Endothelial cell (in vitro differentiated cells): ENCODE measurements at places on chromosomes 12 and 14. TPM values are rescaled to one million over a fixed set of nuclear protein-coding genes. Genes with fewer than 3 reads are reported as not detected.
A peak's percentile ranks its signal among the peaks of the same experiment; 100 is the strongest.

- no peak for DNase-seq
Measured at GRCh38 chr12:30691122-30691879, 4.4 kb downstream of the IPO8 start.

GRCh38 chr14:61683108-61683507 is 12.2 kb upstream of the HIF1A start:
- no peak for DNase-seq

GRCh38 chr12:1574865-1575259 is 19.5 kb downstream of the FBXL14 start:
- DNase-seq: no peak

- no peak for DNase-seq
Measured at GRCh38 chr12:111025792-111026430, 105.5 kb upstream of the MYL2 start.

GRCh38 chr14:55133416-55133815 is 4.4 kb downstream of the LGALS3 start:
- DNase-seq: no peak

DNA sequence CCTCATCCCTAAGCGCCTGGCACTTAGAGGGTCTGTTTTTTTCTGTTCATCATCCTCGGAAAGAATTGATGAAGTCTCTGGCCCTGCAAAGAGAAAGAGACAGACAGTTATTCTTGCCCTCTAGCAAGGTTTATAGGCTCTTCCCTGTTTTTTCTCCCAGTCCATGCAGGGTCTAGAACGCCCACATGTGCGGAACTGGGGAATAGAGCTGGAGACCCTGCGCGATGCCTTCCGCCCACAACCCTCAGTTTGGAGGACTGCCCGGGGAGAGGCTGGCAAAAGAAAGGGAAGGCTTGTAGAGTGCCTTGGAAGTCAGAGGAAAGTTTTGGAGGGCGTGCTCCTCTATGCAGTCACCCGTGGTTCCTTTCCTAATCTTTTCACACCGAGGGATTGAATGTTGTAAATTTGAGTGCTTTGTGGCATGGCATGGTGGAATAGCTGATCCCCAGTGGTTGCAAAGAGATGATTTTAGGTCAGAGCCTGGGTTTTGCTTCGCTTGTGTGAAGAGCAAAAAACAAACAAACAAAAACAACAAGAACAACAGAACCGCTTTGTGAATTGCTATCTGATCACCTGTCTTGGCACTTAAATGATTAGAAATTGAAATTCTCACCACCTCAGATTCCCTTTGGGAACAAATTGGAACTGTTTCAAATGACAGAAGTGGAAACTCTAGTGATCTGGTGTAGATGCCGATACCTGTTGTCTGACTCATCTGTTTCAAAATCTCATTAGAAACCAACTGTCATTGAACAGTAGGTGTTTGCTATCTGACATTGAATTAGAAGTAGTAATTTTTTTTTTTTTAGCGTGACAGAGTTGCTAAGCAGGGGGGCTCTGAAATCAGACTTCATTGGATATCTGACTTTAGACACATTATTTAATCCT is 947 bp downstream of the GAS2L3 start:
- DNase-seq: no peak

- no peak for DNase-seq
Measured at GRCh38 chr12:30725739-30726138, 29.0 kb downstream of the CAPRIN2 start.

Gene CNTN1
- total RNA-seq: 0.46 TPM

Gene AICDA
- 0.10 TPM for total RNA-seq

DNA sequence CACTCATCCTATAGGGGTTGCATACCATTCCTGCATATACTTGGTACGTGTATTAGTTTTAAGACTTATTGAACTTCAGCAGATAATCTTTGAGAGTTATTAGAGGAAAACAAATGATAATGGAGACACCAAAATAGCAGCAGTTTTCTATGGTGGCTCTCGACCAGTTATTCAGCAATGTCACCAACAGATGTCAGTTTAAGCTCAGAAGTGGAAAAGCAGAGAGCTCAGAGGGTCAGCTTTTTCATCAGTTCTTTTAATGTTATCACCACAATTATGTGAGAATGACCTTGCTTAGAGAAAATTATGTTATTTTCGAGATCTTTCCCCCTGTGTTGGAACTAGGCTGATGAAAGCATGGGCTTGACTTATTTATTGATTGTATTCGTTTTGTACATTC is 32.0 kb downstream of the PTPN11 start:
- DNase-seq: no peak

- DNase-seq: peak; percentile 22
Measured at GRCh38 chr14:20624495-20625070, 16.9 kb downstream of the OR6S1 start.

DNA sequence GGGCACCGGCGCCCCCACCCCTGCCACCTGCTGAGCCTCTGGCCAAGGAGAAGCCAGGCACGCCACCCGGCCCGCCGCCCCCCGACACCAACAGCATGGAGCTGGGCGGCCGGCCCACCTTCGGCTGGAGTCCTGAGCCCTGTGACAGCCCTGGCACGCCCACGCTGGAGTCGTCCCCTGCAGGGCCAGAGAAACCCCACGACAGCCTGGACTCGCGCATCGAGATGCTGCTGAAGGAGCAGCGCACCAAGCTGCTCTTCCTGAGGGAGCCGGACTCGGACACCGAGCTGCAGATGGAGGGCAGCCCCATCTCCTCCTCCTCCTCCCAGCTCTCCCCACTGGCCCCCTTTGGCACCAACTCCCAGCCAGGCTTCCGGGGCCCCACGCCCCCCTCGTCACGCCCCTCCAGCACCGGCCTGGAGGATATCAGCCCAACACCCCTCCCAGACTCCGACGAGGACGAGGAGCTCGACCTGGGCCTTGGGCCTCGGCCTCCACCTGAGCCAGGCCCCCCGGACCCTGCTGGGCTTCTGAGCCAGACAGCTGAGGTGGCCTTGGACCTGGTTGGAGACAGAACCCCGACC is 6.5 kb downstream of the SETD1B start:
- DNase-seq: no peak

GRCh38 chr12:100017056-100017455 is 32.3 kb upstream of the ANKS1B start:
- no peak for DNase-seq

DNA sequence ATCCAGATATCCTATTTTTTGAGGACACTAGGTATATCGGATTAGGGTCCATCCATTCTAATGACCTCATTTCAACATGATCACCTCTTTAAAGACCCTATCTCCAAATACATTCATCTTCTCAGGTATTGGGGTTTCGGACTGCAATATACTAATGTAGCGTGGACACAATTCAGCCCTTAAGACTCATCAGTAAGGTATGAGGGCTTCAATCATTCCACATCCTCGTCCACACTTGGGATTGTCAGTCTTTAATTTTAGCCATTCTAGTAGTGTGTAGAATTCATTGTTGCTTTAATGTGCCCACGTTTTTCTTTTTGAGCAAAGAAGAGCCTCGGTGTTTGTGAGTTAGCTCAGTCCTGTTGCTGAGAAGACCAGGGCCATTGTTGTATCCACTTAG is 177.0 kb upstream of the TBX3 start:
- DNase-seq: no peak

DNA sequence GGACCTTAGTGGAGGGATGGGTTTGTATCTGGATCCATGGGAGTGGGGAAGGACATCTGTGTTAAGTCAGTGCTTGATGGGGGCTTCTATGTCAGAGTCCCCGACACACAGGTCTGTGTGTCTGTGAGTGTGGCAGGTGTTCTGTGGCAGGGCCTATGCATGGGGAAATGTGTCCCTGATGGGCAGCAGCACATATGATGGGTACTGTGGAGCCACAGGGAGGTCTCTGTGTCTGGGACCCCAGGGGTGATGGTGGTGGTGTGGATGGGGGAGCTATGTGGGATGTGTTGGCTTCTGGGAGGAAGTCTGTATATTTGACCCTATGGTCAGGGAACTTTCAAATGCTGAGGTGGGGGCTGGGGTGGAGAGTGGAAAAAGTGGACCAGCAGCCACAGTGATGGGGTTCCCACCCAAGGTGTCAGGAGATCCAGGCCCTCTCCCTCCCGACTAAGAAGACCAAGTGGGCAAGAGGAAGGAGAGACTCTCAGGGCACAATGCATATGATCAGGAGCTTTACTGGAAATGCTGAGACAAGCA is 16.5 kb downstream of the KRT7 start:
- no peak for DNase-seq

- DNase-seq: no peak
Measured at GRCh38 chr14:101315802-101316296, 245.4 kb upstream of the DIO3 start.

Gene KRT71
- not detected for total RNA-seq

GRCh38 chr12:7647071-7647470 is 18.6 kb downstream of the APOBEC1 start:
- DNase-seq: no peak

Gene MLF2
- 118 TPM for total RNA-seq

- no peak for DNase-seq
Measured at GRCh38 chr12:107159384-107159900, 66.1 kb upstream of the CRY1 start.

DNA sequence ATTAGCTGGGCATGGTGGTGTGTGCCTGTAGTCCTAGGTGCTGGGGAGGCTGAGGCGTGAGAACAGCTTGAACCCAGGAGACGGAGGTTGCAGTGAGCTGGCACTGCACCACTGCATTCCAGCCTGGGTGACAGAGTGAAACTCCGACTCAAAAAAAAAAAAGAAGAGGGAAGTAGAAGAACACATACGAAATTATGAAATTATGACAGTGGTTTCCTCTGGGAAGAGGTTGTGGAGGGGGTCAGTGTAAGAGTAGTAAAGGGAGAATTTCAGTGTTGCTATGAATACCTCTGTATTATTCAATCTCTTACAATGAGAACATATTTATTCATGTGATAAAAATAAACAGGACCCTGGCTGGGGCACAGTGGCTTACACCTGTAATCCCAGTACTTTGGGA is 24.7 kb upstream of the CSRNP2 start:
- no peak for DNase-seq
